ENCODE measurements at places on chromosomes 13 and 19. TPM values are rescaled to one million over a fixed set of nuclear protein-coding genes. Genes with fewer than 3 reads are reported as not detected.

DNA sequence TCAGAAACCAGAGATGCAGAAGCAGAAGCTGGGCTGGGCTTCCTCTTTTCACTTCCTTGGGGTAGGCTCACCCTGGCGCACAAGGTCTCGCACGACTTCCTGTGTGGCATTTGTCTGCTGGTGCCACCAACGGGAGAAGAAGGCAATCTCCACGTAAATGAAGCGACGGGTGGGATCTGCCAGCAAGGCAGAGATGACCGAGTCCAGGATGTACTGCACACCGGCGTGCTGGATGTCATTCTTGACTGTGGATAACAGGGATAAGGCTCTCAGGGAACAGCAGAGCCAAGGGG is 1.3 kb downstream of the MAN2B1 start:
- peaks cover 9% of the 10 kb centered on the region for H3K36me3 ChIP-seq
- peaks cover 47% of the 10 kb centered on the region for H3K4me1 ChIP-seq
- DNase-seq: peak; percentile 52
- peak overlapping the region; percentile 68 for H3K27ac ChIP-seq
- H3K27me3 ChIP-seq: no peaks in the 10 kb centered on the region
- H3K4me3 ChIP-seq: peak overlapping the region; percentile 93

DNA sequence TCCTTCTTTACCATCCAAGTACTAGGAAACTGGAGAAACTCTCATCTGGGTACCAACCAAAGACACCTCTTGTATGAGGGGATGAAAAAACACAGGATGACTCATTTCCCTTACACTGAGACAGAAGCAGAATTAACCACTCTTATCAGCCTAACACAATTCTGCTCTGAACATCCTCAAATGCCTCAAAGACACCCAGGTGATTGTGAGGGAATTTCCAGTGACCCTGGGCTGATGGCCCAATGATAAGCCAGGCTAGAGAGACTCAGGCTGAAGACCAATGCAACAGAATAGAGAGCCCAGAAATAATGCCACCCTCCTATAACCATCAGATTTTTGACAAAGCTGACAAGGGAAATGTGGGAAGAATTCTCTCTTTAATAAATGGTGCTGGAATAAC is 7.0 kb downstream of the ZNF737 start:
- peaks cover 26% of the 10 kb centered on the region for H3K4me1 ChIP-seq
- no peaks in the 10 kb centered on the region for H3K27me3 ChIP-seq
- peaks cover 79% of the 10 kb centered on the region for H3K36me3 ChIP-seq
- no peak overlapping the region for H3K27ac ChIP-seq

DNA sequence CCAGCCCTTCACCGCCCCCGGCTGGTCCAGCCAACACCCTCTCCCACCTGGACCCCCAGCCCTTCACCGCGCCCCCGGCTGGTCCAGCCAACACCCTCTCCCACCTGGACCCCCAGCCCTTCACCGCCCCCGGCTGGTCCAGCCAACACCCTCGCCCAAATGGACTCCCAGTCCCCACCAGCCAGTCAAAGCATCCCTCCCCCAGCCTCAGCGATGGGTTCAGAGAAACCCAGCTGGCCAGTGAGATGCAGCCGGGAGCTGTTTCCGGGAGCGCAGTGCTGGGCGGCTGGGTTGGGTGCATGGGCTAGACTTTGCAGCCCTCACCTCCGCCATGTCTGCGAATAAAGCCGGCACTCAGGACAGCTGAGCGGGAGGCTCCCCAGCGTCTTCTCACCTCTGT is 6.5 kb upstream of the CDC34 start:
- H3K36me3 ChIP-seq: no peaks in the 10 kb centered on the region
- H3K27me3 ChIP-seq: no peaks in the 10 kb centered on the region
- no peak overlapping the region for H3K27ac ChIP-seq

- peak; percentile 50 for DNase-seq
- peak overlapping the region; percentile 72 for H3K4me3 ChIP-seq
- H3K36me3 ChIP-seq: no peaks in the 10 kb centered on the region
- H3K4me1 ChIP-seq: peaks cover 13% of the 10 kb centered on the region
Measured at GRCh38 chr13:26785838-26786630, 25.4 kb upstream of the GPR12 start.

GRCh38 chr19:2060884-2061494 is 9.9 kb upstream of the MKNK2 start:
- DNase-seq: peak; percentile 72
- no peaks in the 10 kb centered on the region for H3K27me3 ChIP-seq
- peak overlapping the region; percentile 91 for H3K4me3 ChIP-seq
- H3K36me3 ChIP-seq: no peaks in the 10 kb centered on the region
- peak overlapping the region; percentile 97 for H3K27ac ChIP-seq
- H3K4me1 ChIP-seq: peaks cover 31% of the 10 kb centered on the region

- no peaks in the 10 kb centered on the region for H3K27me3 ChIP-seq
- no peaks in the 10 kb centered on the region for H3K4me1 ChIP-seq
- no peak for DNase-seq
- H3K27ac ChIP-seq: no peak overlapping the region
- no peaks in the 10 kb centered on the region for H3K36me3 ChIP-seq
- H3K4me3 ChIP-seq: no peak overlapping the region
Measured at GRCh38 chr13:70964874-70965273, 856.6 kb upstream of the KLHL1 start.

GRCh38 chr19:2494084-2494446 is 18.1 kb downstream of the GADD45B start:
- H3K27me3 ChIP-seq: peaks cover 47% of the 10 kb centered on the region
- no peaks in the 10 kb centered on the region for H3K36me3 ChIP-seq
- no peak overlapping the region for H3K27ac ChIP-seq
- H3K4me1 ChIP-seq: peaks cover 23% of the 10 kb centered on the region
- no peak for DNase-seq
- peak overlapping the region; percentile 57 for H3K4me3 ChIP-seq

DNA sequence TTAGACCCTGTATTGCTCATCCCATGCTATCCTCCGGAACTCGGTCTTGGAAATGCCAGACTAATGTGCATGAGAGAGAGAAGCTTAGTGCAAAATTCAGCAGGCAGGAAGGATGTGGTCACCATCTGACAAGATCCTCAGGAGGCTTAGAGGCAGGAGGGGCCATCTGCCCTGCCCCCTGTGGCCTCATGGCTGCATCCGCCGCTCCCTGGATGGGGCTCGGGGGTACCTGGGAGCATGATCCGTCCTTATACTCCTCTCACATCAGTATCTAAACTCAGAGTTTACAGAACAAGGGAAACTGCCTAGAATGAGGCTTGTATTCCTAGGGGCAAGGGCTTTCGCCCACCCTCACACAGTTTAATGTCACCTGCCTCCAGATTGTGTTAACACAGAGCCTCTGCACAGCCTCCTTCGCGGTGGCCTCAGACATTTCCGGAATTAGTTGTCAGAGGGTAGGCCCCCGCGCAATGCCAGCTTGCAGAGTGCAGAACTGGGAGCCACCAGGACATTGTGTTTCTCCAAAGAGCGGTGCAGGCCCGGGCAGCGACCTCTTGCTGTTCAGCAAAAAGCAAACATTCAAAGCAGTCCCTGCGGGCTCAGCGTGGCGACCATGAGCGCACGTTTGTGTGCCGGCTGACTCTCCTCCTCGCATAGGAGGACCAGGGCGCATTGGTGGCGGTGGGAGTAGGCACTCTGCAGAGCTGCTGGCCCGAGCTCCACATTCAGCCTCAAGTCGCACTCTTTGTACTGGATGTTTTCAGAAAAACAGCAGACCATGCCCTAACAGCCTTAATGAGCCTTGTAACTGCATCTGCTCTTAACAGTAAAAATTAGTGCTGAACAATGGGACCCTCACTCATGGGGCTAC is 39.1 kb downstream of the GPR12 start:
- H3K4me1 ChIP-seq: peaks cover 26% of the 10 kb centered on the region
- no peaks in the 10 kb centered on the region for H3K27me3 ChIP-seq
- DNase-seq: peak; percentile 29
- peak overlapping the region; percentile 77 for H3K4me3 ChIP-seq
- H3K27ac ChIP-seq: no peak overlapping the region
- H3K36me3 ChIP-seq: no peaks in the 10 kb centered on the region

The CEACAM7 gene
- not detected for total RNA-seq

The FLT3LG gene
- 69.7 TPM for total RNA-seq

The ZNF888 gene
- 5.9 TPM for total RNA-seq
